ENCODE measurements at places on chromosomes 7 and 10. TPM values are rescaled to one million over a fixed set of nuclear protein-coding genes. Genes with fewer than 3 reads are reported as not detected.

The BICC1 gene
- 6.4 TPM for total RNA-seq

The MALRD1 gene
- total RNA-seq, result 0.40 TPM

The FLNC gene
- 1,261 TPM for total RNA-seq

The STMP1 gene
- 31.4 TPM for total RNA-seq

The MINDY4 gene
- total RNA-seq, result 2.1 TPM

The ADAM22 gene
- 3.4 TPM for total RNA-seq

The SPAG6 gene
- not detected for total RNA-seq

The EVX1 gene
- not detected for total RNA-seq

The KNDC1 gene
- 0.05 TPM for total RNA-seq

The NRAP gene
- 1,029 TPM for total RNA-seq

The AIMP2 gene
- 42.3 TPM for total RNA-seq

The EN2 gene
- total RNA-seq, result not detected

The STOX1 gene
- 0.19 TPM for total RNA-seq

The OIT3 gene
- 0.32 TPM for total RNA-seq

The FAM13C gene
- total RNA-seq, result 7.5 TPM

The NODAL gene
- 0.38 TPM for total RNA-seq

The PLCE1 gene
- total RNA-seq, result 51.5 TPM

The MDFIC gene
- total RNA-seq, result 49.8 TPM

The SPDYE5 gene
- not detected for total RNA-seq

The WIPF3 gene
- total RNA-seq, result 11.6 TPM

The GRM3 gene
- total RNA-seq, result 0.22 TPM

The AGBL3 gene
- 1.4 TPM for total RNA-seq

The GIMAP5 gene
- 6.6 TPM for total RNA-seq

The HABP2 gene
- total RNA-seq, result not detected

The NPSR1 gene
- not detected for total RNA-seq

The MRLN gene
- not detected for total RNA-seq

The RBP3 gene
- not detected for total RNA-seq

The IFIT1B gene
- total RNA-seq, result 0.81 TPM

The DENND11 gene
- 8.7 TPM for total RNA-seq

The SNX10 gene
- 1.3 TPM for total RNA-seq

The GRID2IP gene
- not detected for total RNA-seq

The FAM25G gene
- not detected for total RNA-seq

The TAS2R3 gene
- total RNA-seq, result 0.35 TPM

The TMEM140 gene
- 15.2 TPM for total RNA-seq

The MRPL32 gene
- total RNA-seq, result 51.3 TPM

The ABCC2 gene
- 0.30 TPM for total RNA-seq

The CALML3 gene
- not detected for total RNA-seq

The ZPBP gene
- not detected for total RNA-seq

The GLCCI1 gene
- 5.1 TPM for total RNA-seq

Measured in cardiac septum (tissue), 1 donor.